Gastroesophageal sphincter (tissue), 4 donors: ENCODE measurements at places on chromosomes 4 and X.

- peak; percentile 44 for ATAC-seq
Measured at GRCh38 chr4:3402491-3403347, 39.0 kb upstream of the HGFAC start.

DNA sequence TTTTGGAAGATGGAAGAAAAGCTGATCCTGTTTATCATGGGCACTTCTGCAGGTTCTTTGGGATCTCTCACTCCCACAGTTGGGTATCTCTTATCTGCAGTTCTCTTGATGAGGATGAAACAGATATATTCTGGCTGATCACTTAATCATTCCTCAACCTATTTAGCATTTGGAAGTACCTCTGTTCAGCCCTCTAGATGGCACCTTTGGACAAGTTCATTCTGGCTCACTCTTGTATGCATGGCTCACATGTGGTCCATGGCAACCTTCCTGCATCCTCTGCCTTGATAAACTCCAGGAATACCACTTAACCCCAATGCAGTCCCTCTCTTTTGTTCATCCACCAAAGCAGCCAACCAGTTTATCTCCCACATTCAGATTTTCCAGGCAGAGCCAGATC lies 74.2 kb downstream of the SMARCA5 start:
- ATAC-seq: no peak

DNA sequence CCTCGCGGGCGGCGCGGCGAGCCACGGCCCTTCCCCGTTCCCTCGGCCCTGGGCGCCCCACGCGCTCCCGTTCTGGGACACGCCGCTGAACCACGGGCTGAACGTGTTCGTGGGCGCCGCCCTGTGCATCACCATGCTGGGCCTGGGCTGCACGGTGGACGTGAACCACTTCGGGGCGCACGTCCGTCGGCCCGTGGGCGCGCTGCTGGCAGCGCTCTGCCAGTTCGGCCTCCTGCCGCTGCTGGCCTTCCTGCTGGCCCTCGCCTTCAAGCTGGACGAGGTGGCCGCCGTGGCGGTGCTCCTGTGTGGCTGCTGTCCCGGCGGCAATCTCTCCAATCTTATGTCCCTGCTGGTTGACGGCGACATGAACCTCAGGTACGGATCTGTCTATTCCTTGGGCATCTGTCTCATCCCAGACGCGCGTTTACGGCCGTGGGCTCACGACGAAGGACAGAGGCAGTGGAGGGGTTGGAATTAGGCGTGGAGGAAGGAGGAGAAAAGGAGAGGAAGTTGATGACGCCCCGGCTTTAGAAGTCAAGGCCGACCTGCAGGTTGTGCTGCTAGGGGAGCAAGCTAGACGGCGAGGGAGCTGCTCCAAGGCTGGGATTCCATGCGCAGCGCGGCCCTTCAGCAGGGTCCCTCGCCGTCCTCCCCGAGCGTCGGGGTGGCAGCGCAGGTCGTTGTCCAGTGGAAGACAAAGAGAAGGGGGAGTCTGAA lies 792 bp downstream of the SLC10A4 start:
- peak; percentile 36 for ATAC-seq

DNA sequence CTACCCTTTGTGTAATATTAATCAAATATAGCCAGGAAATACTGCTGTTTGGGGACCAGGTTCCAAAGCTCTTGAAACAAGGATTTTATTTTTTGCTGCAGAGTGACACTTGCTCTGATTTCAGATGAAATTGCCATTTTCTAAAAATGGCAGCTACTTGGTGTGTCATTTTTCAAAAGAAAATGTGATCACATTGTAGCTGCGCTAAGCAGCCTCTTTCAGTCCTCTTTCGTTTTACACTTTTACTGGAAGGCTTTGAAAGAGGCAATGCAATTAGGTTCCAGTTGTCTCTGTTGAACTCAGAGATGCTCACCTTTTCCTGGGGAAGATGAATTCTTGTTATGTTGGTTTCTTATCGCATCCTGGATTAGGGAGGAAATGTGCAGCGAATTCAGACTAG lies 85.1 kb downstream of the CT47B1 start:
- ATAC-seq: no peak

- no peak for ATAC-seq
Measured at GRCh38 chrX:118824173-118824730, 628 bp downstream of the ZCCHC12 start.
